ENCODE measurements at places on chromosomes 7 and 10.

GRCh38 chr10:30070001-30070685 lies 10.8 kb upstream of the JCAD start:
- no peak for DNase-seq

DNA sequence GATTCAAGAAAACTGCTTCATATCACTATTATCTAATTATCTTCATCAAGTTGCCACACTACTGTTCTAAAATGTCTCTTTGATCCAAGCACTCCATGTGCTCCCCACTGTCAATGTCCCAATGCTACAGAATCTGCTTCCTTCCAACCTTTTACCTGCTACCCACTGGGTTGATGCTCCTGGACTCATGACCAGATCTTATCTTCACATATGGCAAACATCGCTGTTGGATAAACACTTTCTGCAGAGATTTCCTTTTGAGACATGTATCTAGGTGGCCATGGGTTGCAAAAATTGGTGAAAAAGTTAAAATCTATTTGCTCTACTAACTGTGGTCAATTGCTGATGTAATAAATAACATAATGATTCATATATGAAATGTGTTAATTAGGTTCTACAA lies 24.5 kb upstream of the SEMA3C start:
- no peak for DNase-seq

DNA sequence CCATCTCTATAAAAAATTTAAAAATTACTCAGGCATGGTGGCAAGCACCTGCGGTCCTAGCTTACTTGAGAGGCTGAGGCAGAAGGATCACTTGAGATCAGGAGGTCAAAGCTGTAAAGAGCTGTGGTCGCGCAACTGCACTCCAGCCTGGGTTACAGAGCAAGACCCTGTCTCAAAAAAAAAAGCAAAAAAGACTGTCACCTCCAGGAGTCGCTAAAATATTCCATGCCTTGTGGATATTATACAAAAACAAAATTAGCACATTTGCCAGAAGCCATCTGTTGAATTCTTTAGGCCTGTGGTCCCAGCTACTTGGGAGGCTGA lies 87.0 kb upstream of the SDK1 start:
- DNase-seq = no peak

DNA sequence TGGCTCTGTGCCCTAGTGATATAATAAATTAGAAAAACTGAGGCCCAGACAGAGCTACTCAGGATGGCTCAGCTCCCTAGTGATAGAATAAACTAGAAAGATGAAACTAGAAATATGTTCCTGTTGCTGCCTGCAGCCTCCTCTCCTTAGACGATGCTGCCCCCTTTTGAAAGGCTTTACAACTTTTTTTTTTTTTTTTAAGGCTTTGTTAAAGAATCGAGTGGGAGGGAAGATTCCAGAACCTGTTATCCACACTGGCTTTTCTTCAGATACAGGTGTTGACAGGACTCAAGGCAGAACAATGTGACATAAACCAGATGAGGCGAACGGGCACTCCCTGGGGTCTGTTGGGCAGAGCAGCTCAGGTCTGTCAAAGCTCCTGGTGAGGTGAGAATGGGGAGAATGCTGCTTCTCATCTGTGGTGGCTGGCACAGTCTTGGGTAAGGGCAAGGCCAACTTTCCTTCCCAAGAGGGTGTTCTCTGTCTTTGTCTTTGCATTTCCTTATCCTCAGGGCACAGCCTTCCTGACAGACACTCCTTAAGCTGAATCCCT lies 175.1 kb downstream of the COBL start:
- no peak for DNase-seq

DNA sequence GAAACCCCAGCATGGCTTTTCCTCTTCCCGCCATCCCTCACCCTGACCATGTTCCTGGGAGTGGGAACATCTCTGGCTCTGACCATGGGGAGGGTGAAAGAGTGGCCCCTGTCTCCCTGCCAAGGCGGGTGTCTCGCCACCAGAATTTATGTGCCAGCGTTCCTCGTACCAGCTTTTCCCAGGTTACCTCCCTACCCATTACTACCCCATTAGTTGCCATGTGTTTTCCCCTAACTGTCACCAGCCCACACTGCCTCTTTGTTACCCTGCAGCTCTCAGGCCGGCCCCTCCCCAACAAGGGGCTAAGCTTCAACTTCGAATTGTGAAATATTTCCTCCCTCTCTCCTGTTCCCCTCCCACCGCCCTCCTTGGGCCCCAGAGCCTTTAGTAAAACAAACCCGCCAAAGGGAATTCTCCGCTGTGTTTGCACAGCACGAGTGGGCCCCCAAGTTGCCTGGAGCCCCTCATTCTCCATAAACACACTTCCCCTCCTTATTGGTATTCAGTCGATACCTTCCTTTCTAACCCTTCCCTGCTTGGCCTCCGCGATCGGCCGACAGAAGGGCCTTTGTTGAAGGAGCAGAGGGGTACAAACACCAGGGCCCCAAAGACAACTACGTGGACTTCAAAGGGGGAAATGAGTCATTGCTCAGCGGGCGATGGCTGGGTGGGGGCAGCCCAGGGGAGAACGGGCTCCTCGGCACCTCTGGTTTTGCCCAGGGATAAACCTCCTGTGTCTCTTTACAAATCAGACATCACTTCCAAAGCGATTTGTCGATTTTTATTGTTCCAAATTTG lies 45.5 kb downstream of the SLIT1 start:
- no peak for DNase-seq

DNA sequence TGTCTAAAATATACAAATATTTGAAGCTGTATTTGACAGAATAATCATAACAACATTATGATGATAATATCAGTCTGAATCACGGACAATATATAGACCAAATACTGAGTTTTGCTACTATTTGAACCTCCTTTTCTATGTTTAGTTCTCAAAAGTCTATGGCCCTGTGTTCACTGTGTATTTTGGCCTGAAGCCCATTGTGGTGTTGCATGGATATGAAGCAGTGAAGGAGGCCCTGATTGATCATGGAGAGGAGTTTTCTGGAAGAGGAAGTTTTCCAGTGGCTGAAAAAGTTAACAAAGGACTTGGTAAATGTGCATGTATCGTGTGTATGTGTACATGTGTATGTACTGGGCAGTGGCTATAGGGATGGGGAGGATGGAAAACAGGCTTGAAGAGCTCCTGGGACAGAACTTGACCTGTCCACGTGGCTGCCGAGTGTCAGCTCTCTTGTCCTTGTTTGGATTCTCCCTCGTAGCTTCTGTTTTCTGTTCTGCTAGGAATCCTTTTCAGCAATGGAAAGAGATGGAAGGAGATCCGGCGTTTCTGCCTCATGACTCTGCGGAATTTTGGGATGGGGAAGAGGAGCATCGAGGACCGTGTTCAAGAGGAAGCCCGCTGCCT lies 4.2 kb downstream of the CYP2C18 start:
- no peak for DNase-seq

GRCh38 chr7:121957626-121958025 lies 84.7 kb downstream of the PTPRZ1 start:
- DNase-seq = no peak

GRCh38 chr7:142962991-142963390 lies 828 bp upstream of the KEL start:
- DNase-seq = no peak

- DNase-seq = no peak
Observed at GRCh38 chr7:104895522-104896236, 118.3 kb upstream of the KMT2E start.

DNA sequence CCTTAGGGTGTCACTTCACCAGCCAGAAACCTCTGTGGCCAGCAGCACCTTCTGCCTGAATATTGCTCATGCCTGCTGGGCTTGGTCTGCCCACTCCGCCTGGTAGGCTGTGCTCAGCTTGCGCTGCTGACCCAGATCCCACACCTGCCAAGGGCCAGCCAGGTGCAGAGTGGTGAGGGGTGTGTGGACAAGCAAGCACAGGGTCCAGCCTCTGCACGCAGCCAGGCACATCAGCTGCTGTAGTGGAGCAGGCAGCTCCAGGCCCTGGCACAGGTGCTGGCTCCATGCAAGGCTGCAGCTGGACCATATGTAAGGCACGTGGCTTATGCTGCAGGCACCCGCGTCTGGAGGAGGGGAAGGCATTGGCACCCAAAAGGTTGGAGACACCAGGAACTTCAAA lies 567.4 kb downstream of the INHBA start:
- no peak for DNase-seq

GRCh38 chr7:46943996-46944395 lies 637.9 kb downstream of the TNS3 start:
- no peak for DNase-seq

- no peak for DNase-seq
Observed at GRCh38 chr7:116942504-116942903, 10.8 kb upstream of the ST7 start.

DNA sequence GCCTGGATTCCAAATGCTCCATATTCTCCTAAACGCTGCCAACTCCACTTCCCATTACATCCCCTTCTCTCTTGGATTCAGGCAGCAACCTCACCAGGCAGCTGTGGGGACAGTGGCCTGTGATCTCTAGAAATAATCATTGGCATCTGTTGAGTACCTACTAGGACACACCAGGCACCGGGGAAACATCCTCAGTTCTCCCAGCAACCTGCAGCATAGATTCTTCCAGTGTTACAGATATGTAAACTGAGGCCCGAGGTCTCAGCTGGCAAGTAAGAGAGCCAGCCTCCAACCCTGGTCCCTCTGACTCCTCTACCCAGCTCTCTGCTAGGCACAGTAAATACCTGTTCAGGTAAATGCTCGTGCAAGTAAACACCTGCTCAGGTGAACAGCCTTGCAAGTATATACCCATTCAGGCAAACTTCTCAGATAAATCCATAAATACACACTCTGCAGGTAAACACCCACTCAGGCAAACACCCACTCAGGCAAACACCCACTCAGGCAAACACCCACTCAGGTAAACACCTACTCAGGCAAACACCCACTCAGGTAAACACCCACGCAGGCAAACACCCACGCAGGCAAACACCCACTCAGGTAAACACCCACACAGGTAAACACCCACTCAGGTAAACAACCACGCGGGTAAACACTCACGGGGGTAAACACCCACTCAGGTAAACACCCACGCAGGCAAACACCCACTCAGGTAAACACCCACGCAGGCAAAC lies 18.7 kb downstream of the ASB13 start:
- DNase-seq = no peak

DNA sequence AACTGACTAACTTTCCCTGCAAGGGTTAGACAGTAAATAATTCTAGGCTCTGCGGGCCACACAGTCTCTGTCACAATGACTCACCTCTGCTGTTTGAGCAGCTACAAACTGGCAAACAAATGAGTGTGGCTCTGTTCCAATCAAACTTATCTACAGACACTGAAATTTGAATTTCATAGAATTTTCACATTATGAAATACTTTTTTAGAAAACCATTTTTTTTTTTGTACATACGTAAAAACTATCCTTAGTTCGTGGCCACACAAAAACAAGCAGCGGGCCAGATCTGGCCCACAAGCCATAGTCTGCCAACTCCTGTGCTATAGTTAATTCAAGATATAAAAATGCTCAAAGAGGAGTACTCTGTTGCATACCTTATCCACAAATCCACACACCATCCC lies 32.6 kb downstream of the PIP4K2A start:
- DNase-seq = peak; percentile 29

- DNase-seq = peak; percentile 85
Observed at GRCh38 chr10:89391907-89392756, at the start of gene IFIT1. Gene IFIT1 (plus strand): TSS chr10:89392623. CDS start chr10:89392713, 90 bp downstream.

DNA sequence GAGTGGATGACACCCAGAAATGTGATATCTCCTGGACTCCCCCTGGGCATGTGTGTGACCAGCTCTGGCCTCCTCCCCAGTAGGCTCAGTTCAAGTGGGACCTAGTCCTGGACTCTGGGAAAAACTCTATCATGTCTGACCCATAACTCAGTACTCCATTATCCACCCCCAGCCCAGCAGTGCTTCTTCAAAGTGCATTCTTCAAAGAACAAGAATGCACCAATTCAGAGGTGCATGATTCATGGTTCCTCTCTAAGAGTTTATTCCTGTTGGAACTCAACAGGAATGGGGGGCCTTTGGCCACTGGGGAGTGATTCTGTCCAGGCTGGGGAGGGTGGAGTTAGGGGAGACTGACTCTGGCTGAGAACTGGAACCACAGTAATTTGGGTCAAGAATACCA lies 173.6 kb upstream of the CXCL12 start:
- DNase-seq = no peak

DNA sequence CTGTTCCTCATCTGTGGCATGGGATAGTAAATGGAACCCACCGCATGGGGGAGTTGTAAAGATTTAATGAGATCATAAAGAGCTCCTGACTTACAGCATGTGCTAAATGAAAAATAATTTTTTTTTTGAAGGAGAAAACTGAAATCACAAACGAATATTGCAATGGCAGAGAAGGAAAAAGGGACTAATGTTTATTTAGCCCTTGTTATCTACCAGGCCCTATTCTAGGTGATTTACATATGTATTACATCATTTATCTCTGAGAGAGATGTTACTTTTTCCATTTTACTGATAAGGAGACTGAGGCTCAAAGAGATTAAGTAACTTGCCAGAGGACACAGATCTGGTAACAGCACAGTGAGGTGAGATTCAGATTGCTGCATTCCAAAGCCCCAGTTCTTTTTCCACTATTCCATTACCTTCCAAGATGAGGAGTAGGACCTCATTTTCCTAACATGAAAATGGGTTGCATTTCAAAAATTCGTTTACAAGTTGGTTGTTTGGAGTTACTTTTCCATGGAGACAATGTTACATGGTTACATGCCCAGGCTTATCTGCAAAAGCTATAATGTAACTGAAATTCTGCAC lies 28.6 kb downstream of the VCL start:
- no peak for DNase-seq

DNA sequence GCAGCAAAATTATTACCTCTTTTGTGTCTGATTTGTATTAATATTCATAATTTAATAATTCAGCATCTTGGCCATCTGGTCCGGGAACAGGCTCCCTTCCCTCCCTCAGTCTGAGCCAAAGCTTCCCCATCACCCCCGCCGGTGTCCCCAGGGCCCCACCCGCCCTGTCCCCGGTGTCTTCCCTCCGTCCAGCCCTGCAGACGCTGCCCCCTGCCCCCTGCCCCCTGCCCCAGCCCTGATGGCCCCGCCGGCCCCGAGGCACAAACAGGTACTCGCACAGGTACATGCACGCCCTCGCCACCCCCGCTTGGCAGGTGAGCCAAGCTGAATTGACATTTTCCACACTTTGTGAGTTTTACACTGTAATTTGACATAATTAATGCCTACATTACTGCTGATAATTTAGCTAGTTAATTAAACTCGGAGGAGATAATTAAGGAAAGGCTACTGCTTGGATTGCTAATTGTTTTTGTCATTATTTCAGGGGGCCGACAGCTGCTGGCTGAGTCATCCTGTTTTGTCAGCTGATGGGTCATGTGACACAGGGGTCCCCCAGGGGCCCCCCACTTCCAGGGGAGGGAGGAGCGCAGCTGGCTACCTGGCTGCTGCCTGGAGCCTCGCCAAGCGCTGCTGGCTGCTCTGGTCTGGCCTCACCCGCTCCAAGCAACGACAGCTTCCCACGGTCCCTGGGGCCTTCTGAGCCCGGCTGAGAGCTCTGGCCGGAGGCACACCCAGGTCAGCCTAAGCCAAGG lies 36.6 kb downstream of the MICALL2 start:
- no peak for DNase-seq

- peak; percentile 70 for DNase-seq
Observed at GRCh38 chr7:128266883-128267594, 26.0 kb downstream of the LEP start.

- no peak for DNase-seq
Observed at GRCh38 chr10:13684252-13684791, 97.6 kb downstream of the PRPF18 start.

GRCh38 chr10:48742891-48743860 lies 58.5 kb downstream of the WDFY4 start:
- no peak for DNase-seq
